ENCODE measurements at places on chromosomes 5 and 9.

DNA sequence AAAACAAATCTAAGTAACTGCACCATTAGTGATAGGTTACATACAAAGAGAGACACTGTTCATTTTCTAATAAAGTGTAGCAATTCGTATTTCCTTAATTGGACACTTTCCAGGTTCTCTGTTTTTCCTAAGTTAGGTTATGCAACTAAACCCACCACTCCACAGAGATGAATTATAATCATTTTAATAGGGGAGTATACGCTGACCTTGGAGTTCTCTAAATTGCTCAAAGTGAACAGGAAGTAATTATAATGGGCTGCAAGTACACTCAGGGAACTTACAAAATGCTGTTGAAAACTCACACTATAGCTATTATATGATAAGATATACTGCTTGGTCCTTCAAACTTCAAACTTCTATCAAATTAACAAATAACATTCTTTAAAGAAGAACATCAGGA, 18.2 kb upstream of the ADCY2 start:
- no peak for DNase-seq

- DNase-seq = no peak
These were observed 54.3 kb upstream of the ANKRD33B start for GRCh38 chr5:10509575-10509974.

GRCh38 chr9:95499847-95500246, 16.9 kb downstream of the PTCH1 start:
- no peak for DNase-seq

- no peak for DNase-seq
These were observed 182.5 kb downstream of the ADGRV1 start for GRCh38 chr5:90741022-90741564.

- DNase-seq = no peak
These were observed 104.7 kb upstream of the OTULINL start for GRCh38 chr5:14476786-14477435.

- no peak for DNase-seq
These were observed 94.7 kb downstream of the ANGPTL2 start for GRCh38 chr9:127027694-127028093.

GRCh38 chr9:20620650-20621470, 1.4 kb downstream of the MLLT3 start:
- DNase-seq = peak; percentile 7

DNA sequence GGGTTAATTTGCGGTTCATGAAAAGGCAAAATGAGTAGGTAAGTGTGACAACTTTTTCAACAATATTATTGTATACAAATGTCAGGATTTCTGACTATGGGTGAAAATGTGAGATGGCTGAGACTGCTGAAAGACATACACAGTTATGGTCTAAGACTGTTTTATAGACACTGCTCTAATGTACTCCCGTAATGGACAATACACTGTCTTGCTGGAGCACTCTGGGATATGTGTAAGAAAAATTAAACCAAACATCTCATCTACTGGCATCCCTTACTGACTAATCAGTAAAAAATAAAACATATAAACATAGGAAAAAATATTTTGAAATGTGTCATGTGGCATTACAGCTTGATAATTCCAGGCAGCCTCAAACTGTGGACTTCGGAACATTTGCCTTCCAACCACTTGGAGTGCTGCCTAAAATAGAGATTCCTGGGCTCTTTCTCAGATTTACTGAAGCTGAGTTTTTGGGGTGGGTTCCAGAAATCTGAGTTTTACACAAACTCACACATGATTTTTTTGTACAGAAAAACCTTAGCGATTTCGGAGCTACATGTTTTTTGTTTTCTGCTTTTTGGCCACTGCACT, 233.9 kb upstream of the TBCA start:
- no peak for DNase-seq

DNA sequence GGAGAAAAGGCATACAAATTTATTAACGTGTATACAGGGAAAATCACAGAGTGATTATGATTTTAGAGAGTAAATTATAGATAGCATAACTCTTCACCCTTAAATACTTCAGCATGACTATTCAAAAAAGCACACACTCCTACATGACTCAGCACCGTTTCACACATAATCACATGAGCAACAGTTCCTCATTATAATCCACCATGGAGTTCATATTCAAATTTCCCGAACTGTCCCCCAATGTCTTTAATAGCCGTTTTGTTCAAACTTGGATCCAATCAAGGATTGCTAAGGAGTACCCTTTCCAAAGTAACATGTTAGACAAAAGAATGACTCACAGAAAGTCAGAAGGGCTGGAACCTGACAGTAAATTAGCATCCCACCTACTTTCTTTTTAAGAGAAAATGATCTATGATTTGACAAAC, 32.1 kb downstream of the RAPGEF1 start:
- peak; percentile 61 for DNase-seq

GRCh38 chr9:86763791-86764190, 183.5 kb downstream of the GAS1 start:
- peak; percentile 70 for DNase-seq

DNA sequence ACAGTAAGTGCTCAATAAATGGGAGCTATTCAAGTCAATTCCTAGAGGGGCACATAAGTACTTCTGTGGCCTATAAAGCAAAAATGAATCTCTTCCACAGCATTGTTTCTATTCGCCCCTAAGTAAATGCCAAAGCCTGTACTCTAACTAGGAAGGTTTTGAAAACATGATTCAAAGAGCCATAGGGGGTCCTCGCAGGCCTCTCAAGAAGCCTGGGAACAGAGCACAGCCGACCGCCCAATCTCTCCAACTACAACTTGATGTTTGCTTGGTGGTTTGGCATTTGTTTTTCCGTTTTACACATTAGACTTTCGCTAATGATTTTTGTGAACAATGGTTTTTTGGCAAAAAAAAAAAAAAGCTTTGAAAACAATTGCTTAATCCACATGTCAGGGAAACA, 19.4 kb downstream of the EFNA5 start:
- no peak for DNase-seq

DNA sequence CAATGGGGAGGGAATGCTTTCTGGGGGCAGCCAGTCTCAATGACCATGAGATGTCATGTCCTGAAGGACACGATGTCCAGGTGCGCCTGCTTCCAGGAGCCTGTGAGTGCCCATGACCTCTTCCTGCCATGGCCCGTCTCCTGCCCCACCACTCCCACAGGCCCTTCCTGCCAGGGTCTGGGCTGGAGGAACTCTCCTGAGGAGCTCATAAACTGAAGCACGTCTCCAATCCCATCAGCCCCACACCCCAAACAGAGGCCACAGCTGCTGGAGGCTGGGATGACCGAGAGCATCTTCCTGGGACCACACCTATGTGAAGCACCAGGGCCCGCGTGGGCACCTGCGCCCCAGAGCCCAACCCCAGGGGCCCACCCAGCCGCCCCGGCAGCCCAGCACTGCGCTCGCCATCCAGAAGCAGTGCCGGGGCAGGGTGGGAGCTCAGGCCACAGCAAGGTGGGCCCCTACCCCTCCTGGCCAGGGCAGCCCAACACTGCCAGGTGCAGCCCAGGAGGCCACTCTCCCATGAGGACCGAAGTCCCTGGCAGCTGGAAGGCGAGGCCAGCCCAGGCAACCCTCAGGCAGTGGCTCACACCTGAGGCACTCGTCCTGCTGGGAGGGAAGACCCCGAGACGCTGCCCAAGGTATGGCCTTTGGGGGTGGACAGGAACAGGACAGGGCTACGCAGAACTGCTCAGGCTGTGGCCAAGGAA, 53.9 kb upstream of the UBAC1 start:
- DNase-seq = no peak

DNA sequence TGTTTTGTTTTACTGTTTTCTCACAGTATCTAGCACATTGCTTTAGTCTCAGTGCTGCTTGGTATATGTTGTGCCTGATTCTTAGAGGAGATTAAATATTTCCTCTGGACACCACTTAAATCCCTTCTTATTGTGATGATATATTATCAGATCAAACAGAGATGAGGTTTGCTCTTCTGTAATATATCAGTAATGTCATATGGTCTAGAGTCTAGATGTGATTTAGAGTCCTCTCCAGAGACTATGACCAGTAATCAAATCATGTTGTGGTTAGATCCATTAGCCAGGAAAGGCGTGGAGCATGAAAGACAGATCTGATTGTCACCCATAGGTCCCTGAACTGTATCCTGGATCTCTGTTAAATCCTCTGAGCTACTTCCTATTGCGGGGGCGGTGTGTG, 24.4 kb downstream of the CAMK4 start:
- DNase-seq = no peak

DNA sequence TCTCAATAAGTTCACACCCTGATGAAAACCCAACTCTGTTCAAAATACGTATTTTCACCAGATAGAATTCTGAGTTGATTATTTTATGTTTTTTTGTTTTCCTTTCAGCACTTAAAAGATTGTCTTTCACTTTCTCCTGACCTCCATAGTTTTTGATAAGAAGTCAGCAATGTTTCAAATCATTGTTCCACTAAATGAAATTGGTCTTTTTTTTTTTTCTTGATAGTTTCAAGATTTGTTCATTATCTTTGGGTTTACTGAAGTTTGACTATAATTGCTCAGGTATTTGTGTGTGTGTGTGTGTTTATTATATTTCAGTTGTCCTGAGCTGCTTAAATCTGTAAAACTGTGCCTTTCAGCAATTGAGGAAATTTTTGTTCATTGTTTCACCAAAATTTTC, 498.7 kb downstream of the TLE1 start:
- no peak for DNase-seq

- no peak for DNase-seq
These were observed 43.7 kb upstream of the PRSS3 start for GRCh38 chr9:33751536-33752129.

DNA sequence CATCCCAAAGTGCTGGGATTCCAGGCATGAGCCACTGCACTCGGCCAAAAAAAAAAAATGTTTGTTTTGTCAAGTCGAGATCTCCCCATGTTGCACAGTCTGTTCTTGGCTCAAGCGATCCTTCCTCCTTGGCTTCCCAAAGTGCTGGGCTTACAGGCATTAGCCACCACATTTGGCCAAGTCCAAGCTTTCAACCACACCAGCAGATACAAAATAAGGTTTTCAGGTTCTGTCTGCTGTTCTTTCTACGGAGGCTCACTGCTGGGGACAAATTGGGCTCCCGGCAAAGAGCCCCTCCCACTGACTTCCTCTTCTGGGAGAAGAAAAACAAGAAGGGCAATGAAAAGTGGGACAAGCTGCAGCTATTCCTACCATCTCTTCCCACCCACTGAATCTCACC, 37.6 kb upstream of the GGTA1 start:
- no peak for DNase-seq
